ENCODE measurements at places on chromosomes 6 and 20. TPM values are rescaled to one million over a fixed set of nuclear protein-coding genes. Genes with fewer than 3 reads are reported as not detected.

PCK1 gene
- total RNA-seq = 0.32 TPM

- no peak for DNase-seq
Measured at GRCh38 chr20:24863356-24863755, 85.7 kb upstream of the CST7 start.

DNA sequence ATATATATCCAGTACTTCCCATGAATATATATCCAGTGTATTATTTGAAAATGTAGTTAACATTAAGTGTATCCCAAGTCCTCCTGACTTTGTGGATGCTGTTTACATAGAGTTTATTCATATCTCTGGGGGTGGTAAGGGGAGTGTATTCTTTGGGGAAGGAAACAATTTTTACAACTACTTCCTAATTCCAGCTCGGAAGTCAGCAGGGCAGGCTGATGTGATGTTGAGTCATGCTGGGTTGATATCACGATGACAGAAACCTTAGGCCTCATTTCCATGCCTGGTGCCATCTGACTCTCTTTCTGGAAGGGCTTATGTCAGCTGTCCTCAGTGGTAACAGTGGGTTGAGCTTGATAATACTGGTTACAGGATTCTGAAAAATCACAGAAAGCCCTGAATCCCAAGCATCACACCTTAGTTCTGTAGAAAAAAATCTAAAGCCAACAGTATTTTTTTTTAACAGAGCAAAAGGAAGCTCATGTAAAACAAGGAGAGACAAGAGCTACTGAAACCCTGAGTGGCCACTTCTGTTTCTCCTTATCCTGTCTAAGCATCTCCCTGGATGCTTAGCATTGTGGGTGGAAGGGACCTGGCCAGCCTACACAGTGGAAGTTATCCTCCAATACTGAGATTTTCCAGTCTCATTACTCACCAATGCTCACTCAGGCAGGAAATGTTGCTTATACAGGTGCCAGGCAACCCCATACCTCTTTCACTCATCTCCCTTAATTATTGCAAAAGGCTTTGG, 75.2 kb upstream of the IYD start:
- no peak for DNase-seq

GRCh38 chr20:52852714-52853113, 119.4 kb upstream of the TSHZ2 start:
- DNase-seq = no peak

GRCh38 chr20:55054453-55054852, 579.1 kb downstream of the DOK5 start:
- no peak for DNase-seq

All from NCI-H460 (cell line).